Activated gamma-delta T cell treated with Interleukin-2 at 50 U/mL for 16 hours (primary cell): ENCODE measurements at places on chromosomes 3 and 15.

- DNase-seq: no peak
Observed at GRCh38 chr3:160473221-160473620, 23.6 kb upstream of the TRIM59 start.

GRCh38 chr3:14780927-14781507 is 37.7 kb upstream of the FGD5 start:
- no peak for DNase-seq

DNA sequence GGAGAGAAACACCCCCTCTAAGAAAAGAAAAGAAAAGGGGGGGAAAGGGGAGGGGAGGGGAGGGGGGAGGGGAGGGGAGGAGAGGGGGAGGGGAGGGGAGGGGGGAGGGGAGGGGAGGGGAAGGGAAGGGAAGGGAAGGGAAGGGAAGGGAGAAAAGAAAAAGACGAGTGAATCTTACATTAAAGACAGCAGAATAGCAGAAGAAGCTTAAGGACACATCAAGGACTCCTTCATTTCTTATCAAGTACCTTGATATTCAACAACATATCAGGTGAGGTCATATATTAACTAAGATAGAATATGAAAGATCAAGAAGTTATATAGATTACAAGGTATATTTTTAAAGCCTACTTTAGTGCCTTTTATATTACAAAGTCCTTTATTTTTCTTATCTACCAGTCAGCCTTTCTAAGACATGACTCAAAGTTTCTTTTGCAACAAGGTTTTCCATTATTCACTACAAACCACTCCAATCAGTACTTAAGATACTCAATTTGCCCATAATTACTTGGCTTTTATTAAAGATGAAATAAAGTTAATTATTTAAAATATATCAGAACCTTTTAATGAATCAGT is 17.7 kb upstream of the AADAC start:
- no peak for DNase-seq

DNA sequence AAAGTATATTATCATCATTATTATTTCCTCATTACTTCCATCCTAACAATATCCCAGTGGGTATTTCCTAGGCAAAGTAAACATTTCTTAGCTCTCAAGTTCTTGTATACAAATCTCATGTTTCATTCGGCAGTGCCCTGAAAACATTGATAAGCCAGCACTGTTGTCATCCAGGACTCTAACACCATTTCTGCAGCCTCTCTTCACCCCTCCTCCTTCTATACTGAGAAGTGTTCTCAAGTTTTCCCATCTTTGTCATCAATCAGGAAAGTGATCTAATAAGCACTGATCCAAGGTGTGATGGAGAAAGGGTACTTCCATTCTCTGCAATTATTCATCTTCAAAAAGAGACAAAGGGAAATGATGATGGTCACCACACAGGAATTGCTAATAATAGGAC is 168.4 kb upstream of the CCDC54 start:
- no peak for DNase-seq

GRCh38 chr3:14363991-14364390 is 38.4 kb upstream of the SLC6A6 start:
- DNase-seq: no peak

GRCh38 chr15:60890375-60891230 is 338.5 kb downstream of the RORA start:
- no peak for DNase-seq

DNA sequence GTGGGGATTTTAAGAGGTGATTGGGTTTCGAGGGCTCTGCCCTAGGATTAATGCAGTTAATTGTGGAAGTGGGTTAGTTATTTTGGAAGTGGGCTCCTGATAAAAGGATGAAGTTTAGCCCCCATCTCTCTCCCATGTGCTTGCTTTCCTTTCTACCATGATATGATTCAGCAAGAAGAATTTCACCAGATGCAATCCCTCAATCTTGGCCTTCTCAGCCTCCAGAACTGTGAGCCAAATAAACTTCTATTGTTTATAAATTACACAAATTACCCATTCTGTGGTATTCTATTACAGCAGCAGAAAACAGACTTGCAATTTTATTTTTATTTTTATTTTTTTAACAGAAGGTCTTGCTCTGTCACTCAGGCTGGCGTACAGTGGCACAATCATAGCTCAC is 27.3 kb upstream of the UBE2E1 start:
- DNase-seq: no peak

DNA sequence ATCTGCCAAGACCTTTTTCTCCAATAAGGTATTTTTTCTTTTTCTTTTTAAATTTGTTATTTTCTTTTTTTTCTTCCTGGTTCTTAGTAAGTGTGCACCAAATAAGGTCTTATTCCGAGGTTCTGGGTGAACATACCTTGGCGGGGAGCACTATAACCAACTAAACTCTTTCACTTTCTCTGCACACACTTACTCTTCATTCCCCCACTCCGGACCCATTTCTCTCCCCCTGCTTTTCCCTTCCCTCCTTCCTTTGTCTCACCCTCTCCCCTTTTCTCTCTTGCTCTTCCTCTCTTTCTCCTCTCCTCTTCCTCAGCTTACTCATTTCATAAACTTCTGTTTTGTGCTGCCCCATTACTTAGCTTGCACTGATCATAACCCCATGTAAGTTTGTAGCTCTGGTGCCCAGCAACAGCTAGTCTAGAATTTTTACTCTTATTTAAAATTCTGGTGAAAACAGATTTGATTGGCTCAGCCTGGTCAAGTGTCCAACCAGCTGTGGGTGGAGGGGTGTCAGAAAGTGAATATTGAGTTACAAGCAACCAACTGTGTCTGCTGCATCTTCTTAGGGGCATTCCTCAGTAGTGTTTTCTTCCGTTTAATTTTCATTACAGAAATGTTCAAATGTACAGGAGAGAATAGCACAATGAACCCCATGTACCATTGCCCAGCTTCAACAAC is 297.5 kb downstream of the SHQ1 start:
- no peak for DNase-seq

DNA sequence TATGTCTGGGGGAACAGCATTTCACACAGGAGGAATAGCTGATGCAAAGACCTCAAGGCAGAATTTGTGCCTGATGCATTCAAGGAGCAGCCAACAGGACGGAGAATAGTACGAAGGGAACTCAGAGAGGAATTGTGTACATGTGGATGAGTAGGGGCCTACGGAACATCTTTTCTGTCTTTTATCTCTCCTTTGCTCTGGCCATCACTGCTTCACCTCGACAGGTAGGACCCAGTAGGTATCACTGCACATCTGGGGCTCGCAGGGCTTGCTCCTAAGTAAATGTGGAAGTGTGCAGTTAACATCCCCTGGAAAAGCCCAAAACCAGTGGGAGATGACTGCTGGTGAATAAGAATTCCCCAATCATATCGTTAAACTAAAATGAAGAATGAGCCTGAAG is 56.4 kb upstream of the POU1F1 start:
- DNase-seq: no peak

- DNase-seq: no peak
Observed at GRCh38 chr15:93932164-93932776, 299.1 kb upstream of the MCTP2 start.

DNA sequence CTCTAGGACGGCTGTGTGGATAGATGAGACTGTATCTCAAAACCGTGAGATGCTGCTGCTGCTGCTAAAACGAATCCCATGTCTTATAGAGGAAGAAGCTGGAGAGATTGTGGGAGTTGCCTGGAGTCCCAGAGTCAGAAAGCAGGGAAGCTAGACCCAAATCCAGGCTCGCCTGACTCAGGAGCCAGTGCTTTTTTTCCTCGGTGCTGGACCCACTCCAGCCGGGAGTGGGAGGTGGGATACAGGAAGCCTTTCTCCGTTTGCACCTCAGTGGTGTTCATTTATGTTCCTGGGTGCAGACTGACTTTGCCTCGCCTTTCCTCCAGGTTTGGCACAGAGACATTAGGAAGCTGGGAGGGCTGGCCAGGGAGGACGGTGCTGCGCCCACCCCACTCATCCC is 150.9 kb upstream of the LINGO1 start:
- no peak for DNase-seq

- no peak for DNase-seq
Observed at GRCh38 chr3:154981664-154982063, 98.5 kb upstream of the MME start.
